ENCODE measurements at places on chromosomes 3 and 15.

DNA sequence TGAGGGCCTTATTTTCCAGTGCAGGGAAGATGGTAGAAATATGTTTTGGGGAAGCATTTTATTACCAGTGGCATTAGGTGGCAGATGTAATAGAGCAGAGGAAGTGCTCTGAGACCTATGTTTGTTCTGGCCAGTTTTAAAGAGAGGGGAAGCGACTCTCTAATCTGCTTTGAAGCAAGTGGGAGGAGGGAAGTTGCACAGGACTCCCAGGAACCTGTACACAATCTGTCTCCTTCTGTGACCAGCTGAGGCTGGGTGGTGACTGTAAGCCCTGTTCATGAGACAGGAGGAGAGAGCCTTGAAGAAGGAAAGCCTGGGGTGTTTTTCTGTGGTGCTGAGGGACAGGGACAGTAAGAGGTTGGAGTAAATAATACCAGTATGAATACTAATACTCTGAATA, 60.5 kb downstream of the LPP start:
- no peak for DNase-seq

- DNase-seq = no peak
Measured at GRCh38 chr3:103672346-103672745, 1237.5 kb downstream of the ZPLD1 start.

GRCh38 chr15:72818632-72819031, 35.1 kb upstream of the ADPGK start:
- DNase-seq = no peak

GRCh38 chr3:130948001-130948773, 54.3 kb downstream of the ATP2C1 start:
- no peak for DNase-seq

DNA sequence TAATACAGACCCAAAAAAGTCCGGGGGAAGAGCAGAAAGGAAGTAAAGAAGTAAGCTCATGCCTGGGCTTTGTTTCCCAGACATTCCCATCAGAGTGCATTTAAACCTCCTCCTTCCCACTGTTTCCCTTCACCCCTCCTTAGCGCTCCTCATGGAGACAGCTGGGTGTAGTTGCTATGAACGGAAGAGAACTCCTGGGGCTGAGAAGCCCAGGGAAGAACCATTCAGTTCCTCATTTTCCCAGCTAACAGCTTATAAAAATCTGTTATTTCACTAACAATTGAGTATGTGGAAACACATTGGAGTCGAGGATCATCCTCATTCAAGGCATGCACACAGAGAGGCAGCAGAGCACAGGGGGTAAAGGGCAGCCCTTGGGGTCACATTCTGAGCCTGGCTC, 299.3 kb downstream of the SHQ1 start:
- DNase-seq = peak; percentile 11

DNA sequence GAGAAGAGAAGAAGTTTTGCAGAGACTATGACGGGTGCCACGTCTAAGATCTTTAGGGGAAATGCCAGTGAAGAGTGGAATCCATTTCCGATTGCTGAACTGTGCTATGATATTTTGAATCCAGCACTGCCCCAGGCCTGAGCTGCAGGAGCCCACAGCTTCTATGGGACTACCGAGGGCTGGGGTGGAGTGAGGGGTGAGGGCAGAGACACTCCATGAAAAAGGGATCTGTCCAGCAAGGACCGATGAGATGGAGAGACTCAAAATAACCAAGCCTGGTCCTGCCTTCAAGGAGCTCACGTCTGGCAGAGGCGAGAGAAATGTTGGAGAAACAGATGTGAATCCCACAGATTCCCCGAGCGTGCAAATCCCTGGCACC, 79.8 kb upstream of the MEF2A start:
- no peak for DNase-seq

- DNase-seq = peak; percentile 27
Measured at GRCh38 chr3:98733053-98733811, 29.9 kb upstream of the ST3GAL6 start.

GRCh38 chr15:91865486-91865885, 12.0 kb downstream of the SLCO3A1 start:
- no peak for DNase-seq

- DNase-seq = no peak
Measured at GRCh38 chr3:58167431-58168351, 43.1 kb downstream of the DNASE1L3 start.

- no peak for DNase-seq
Measured at GRCh38 chr15:27646531-27646930, 452.6 kb downstream of the OCA2 start.

- DNase-seq = no peak
Measured at GRCh38 chr15:31499953-31500765, 173.5 kb downstream of the KLF13 start.

- peak; percentile 19 for DNase-seq
Measured at GRCh38 chr15:88752951-88753350, 50.3 kb upstream of the ACAN start.

DNA sequence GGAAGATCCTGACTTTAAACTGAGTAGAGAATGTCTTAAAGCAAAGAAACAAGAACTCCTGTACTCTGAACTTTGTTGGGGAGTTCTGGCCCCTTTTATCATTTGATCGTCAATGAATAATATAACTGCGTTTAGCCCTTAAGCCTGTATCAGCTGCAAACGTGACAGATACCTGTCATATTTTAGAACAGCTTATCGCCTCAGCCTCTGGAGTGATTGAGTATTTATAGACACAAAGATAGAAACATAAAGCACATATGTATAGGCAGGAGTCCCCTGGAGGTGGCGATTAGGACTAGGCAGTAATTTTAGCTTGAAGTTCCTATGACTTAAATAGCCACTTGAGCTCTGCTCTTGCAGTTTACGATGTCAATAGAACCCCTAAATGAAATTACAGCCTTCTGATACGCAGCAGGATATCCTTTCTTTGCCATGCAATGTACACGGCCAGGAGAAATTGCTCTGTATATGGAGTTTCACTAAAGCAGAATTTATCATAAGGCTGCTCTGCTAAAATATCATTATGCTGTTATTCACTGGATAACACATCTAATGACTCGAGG, 321.8 kb downstream of the TIGIT start:
- no peak for DNase-seq

- DNase-seq = no peak
Measured at GRCh38 chr15:72338617-72339321, 18.8 kb upstream of the CELF6 start.

DNA sequence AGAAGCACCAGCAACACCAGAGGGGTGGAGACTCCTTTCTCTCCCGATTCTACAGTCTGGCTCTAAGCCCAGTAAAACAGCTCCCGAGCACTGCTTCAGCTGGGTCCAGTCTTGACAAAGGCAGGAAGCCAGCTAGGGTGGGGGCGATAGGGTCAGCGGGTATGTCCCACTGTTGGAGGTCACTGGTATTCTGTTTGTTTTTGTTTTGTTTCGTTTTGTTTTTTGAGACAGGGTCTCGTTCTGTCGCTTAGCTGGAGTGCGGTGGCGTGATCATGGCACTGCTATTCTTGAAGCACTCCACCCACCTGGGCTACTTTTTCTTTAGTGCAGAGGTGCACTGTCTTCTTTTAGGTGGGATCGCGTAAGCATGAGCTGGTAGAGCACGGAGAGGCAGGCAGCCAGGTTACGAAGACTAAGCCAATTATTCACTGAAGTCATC, 16.3 kb downstream of the GCSAM start:
- DNase-seq = no peak

DNA sequence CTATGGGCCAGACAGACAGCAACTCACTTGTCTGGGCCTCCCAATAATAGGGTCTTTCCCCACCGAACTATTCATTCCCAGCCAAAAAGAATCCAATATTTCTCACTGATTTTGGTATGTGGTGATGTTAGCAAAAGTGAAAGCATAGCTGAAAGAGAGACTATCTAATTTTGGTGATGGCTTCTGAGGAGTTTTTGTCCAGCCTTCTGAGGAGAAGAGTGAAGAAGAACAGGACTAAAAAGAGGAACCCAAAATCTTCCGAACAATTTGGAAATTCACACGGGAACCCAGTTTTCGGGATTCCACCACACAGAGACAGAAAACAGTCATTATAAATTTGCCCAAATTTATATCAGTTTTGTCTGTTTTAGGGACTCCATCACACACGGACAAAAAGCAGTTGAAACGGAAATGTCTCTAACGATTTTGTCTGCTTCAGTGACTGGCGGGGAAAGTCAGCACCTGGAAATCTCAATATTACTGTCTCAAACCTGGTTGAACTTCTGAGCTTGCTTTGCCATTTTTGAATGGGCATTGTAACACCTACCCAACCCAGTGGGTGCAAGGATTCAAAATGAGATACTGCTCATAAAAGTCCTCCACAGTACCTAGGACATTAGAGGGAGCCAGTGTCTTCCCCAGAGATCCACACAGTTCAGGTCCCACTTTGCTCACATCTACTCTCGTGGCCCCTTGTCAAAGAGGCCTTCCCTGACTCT, 9.1 kb downstream of the CD80 start:
- DNase-seq = no peak

DNA sequence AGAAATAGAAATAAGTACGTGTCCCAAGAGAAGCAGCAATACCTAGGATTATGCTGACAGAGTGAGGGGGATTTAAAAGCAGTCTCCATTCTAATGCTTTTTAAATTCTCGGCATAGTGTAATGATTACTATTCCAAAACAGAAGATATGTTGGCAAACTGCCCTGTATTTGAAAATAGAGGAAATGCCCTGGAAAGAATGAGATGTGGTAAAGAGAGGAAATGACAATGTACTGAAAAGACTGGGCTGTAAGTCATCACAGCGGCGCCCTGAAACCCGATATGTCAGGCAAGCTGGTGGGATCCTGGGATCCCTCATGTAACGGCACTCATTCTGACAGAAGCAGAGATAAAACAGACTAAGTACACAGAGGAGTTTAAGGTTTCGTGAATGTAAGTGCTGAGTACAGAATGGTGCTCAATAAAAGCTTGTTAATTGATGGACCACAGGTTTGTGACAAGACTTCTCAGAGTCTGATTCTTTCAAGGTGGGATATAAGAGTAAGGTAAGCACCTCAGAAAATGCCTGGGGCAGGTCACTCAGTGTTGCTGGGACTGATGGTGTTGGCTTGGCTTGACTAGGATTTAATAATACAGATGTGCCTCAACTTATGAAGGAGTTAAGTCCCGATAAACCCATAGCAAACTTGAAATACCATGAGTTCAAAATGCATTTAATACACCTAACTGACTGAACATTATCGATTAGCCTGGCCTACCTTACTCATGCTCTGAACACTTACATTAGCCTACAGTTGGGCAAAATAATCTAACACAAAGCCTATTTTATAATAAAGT, 91.4 kb downstream of the NFKBIZ start:
- peak; percentile 79 for DNase-seq

- DNase-seq = no peak
Measured at GRCh38 chr3:16430717-16431630, 82.5 kb downstream of the RFTN1 start.

GRCh38 chr3:119560160-119560559, 746 bp upstream of the CD80 start:
- DNase-seq = no peak

- no peak for DNase-seq
Measured at GRCh38 chr3:107600780-107601179, 78.0 kb downstream of the BBX start.

- no peak for DNase-seq
Measured at GRCh38 chr3:135966962-135967274, 1.4 kb downstream of the PPP2R3A start.

DNA sequence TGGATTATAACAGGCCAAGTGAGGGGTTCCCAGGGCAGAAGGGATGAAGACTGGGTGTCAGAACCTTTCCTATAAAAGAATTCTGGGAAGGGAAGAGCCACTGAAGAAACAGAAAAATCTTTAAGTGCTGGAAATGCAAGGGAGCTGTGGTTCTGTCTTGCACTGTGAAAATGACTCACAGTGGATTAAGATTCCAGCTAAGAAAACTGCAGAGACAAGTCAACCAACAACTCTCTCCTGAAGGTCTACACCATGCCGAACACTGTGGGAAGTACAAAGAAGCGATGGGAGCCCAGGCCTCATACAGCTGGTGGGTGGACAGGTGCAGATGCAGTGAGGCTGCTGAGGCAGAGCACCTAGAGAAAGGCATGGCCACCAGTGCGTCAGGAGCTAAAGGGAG, 27.7 kb downstream of the ZDHHC3 start:
- DNase-seq = no peak

- no peak for DNase-seq
Measured at GRCh38 chr3:120473896-120474675, 23.3 kb upstream of the FSTL1 start.

DNA sequence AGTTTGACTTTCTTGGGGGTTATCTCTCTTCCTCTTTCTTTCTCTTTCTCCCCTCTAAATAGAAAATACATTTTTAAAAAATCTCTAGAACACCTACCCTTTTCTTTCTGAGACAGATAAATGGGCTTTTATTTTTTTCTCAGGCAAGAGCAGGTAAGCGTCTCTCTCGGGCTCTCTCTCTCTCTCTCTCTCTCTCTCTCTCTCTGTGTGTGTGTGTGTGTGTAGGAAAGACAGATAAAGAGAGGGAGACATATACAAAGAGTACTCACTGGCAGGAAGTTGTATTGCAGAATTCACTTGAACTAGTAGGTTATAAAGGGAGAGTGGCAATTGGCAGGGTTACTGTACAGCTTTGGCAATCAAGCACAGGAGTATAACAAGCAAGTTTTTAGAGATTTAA, 118.1 kb upstream of the LSAMP start:
- DNase-seq = no peak

- DNase-seq = peak; percentile 62
Measured at GRCh38 chr3:82128271-82128670, 366.8 kb upstream of the GBE1 start.

DNA sequence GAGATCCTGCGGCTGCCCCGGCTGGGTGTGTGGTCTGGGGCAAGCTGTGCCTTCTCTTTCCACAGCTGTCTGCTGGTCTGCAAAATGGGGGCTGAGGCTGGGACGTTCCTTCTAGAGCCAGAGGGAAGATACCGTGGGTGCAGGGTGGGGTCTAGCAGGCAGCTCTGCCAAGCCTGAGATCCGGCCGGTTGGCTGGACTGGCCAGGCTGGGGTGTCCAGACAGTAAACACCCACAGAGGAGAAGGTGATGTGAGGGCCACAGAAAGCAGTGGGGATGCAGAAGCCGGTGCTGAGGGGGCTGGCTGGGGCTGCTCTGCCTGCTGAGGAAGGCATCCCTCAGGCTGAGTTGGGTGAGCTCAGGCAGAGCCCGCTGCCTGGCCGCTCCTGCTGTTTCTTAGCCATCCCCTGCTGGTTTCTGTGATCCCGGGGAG, 46.1 kb downstream of the FBLN2 start:
- DNase-seq = peak; percentile 40

DNA sequence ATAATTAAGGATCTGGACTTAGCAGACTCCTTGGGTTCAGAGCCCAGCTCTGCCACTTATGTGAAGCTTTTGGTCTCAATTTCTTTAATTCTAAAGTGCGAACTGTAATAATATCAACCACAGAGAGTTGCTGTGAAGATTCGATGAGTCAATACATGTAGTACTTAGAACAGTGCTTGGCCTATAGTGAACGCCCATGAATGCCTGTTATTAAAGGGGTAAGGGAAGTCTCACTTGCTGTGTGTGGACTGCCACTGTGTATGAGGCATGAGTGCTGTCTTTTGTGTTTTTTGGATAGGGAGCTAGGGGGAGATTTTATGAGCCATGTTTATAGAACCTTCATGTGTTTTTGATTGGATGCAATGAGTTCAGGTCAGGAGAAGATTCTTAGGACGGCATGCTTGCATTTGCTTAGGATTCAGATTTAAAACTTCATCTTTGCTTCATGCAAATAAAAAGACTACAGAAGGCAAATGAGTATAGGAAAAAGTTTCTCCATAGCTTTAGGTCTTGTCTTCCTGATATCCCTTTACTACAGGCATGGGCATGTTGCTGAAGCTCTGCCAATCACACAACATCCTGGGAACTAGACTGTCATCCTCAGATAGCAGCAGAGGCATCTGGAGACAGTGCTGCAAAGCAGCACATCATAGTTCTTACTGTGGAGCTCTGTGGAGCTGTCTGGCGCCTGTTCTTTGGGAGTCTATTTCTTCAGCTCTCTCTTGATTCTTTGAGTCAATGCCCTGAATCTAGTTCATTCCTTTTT, 50.0 kb downstream of the PLS1 start:
- DNase-seq = no peak
